ENCODE measurements at places on chromosomes 6 and 20.
A peak's percentile ranks its signal among the peaks of the same experiment; 100 is the strongest.

GRCh38 chr6:125415913-125416312 is 114.1 kb upstream of the HDDC2 start:
- DNase-seq = no peak

DNA sequence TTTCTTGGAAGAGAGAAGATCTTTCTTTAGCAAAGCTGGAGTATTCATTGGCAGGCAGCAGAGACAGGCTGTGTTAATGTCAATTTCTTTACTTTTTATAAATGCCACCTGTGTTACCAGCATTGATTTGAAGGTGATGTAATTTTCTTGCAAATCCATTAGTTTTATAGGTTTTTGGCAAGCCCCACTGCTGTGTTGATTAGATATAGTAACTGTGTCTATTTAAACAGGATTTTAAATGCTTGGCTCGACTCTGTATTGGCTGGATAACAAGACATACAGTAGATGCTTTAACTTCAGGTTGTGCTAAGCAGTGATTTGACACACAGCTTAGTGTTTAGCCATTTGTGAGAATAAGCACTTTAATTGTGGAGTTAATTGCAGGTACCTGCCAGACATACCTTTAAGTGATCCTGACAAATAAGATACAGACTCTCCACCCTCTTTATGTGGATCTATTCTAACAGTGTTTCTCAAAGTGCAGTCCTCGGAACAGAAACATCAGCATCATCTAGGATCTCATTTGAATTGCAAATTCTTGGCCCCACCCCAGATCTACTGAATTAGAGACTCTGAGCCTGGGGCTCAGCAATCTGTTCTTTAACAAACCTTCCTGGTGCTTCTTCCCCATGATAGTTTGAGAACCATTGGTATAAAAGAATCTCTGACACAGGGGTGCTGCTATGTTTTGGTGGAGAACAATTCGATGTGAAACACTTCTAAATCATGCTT is 397.5 kb downstream of the HDGFL1 start:
- DNase-seq = peak; percentile 40

GRCh38 chr6:102488729-102489128 is 1095.2 kb downstream of the GRIK2 start:
- no peak for DNase-seq

GRCh38 chr20:3070725-3071124 is 695 bp upstream of the OXT start:
- DNase-seq = no peak

- DNase-seq = no peak
Observed at GRCh38 chr6:129031051-129031599, 148.2 kb downstream of the LAMA2 start.

GRCh38 chr20:23584434-23585199 is 16.3 kb upstream of the CST9L start:
- no peak for DNase-seq

DNA sequence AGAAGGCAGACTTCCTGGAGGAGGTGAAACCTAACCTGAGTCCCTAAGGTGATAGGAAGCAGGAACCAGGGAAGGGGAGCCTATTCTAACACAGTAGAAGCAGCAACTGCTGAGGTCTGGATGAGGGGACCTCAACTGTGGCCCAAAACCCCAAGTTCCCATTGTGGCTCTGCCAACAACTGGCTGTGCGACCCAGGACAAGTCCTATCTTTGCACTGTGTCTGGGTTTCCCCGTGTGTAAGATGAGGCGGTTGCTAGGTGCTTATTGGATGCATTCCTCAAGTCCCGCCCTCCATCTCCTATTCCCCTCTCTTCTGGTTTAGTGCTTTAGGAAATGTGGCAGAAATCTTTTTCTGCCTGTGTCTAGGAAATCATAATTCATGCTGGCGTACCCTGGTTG is 52.2 kb upstream of the TTPAL start:
- no peak for DNase-seq

- peak; percentile 54 for DNase-seq
Observed at GRCh38 chr6:107847844-107848802, 24.0 kb upstream of the SCML4 start.

- DNase-seq = no peak
Observed at GRCh38 chr6:129940454-129941195, 77.8 kb upstream of the L3MBTL3 start.

DNA sequence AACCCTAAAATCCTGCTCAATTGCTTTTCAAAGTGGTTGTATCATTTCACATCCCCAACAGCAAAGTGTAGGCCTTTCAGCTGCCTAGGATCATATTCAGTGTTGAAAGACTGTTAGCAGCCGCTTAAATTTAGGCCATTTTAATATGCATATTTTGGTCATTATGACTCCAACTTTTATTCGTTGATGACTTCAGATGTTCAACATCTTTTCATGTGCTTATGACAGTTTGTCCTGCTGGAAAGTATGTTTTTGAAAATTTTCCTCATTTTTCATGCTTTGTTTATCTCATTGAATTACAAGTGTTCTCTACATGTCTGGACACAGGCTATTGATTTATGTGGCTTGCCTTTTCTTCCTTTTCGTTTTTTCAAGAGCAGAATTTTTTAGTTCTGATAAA is 244.0 kb downstream of the THBS2 start:
- DNase-seq = no peak

DNA sequence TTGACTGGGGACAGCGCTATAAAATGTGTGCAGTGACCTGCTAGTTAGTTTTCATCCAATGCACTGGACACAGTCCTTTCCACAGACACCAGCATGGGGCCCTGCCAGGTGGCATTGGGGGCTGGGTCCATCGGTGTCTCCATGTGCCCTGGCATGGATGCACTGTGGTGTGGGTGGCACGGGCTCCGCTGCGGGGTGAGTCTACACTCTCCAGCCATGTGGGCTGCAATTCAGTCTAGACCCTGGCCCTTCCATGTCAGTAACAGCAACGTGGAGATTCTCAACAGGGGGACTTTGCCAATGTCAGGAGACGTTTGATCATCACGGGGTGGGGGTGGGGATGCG is 100.0 kb downstream of the RAMACL start:
- DNase-seq = no peak

DNA sequence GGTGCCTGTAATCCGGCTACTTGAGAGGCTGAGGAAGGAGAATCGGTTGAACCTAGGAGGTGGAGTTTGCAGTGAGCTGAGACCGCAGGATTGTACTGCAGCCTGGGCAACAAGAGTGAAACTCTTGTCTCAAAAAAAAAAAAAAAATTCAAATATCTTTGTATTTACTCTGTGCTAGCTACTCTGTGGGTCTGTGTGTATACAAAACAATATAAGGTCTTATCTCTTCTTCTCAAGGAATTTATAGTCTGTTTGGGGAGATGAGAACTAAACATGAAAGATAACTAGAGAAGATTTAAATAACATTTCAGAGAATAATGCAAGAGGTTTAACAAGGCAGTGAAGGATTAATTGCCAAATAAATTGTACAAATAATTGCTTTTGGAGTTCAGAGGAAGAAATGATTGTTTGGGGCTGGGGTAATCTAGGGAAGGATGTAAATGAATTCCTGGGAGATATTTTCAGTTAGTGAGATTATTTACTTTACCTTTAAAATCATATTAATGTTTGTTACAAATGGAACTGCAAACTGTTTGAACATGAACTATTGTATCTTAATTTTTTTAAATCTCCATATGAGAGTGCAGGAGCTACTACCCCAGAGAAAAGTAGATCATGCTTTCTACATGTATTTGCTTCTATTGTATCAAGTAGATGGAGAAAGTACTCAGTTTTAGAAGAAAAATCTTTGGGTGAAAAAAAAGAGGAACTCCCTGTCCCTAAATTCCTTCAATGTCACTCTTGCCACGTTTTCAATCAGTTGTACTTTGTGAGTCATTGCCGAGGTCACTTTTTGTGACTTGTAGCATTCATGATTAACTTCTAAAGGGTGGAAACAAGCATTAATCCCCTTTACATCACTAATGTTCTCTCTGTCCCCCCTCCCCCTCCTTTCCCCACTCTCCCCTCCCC is 39.0 kb downstream of the NCOA3 start:
- no peak for DNase-seq

- no peak for DNase-seq
Observed at GRCh38 chr6:73898599-73898998, 202.6 kb downstream of the CD109 start.

- no peak for DNase-seq
Observed at GRCh38 chr6:4128748-4129147, 6.6 kb downstream of the ECI2 start.

DNA sequence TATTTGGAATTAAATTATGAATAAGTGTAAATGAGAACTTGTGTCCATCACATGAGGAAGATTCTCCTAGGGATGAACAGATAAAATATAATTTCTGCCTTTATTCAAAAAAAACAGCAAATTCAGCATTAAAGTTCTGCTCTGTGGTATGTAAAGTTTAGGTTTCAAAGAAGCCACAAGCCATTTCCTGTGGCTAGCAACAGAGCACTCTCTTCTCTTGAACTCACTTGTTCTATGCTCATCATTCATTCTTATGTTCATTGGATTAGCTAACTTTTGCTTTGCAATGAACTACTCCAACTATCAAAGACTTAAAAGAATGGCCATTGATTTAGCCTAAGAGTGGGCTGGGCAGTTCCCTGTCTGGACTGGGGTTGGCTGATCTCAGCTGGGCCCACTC is 20.8 kb upstream of the SNRPB2 start:
- no peak for DNase-seq

GRCh38 chr6:33907227-33907626 is 103.4 kb upstream of the MLN start:
- DNase-seq = no peak

- no peak for DNase-seq
Observed at GRCh38 chr6:5981126-5982026, 25.3 kb downstream of the NRN1 start.

GRCh38 chr6:159929819-159930218 is 39.0 kb downstream of the MAS1 start:
- DNase-seq = peak; percentile 72

- no peak for DNase-seq
Observed at GRCh38 chr6:18126121-18126520, 3.6 kb upstream of the NHLRC1 start.

DNA sequence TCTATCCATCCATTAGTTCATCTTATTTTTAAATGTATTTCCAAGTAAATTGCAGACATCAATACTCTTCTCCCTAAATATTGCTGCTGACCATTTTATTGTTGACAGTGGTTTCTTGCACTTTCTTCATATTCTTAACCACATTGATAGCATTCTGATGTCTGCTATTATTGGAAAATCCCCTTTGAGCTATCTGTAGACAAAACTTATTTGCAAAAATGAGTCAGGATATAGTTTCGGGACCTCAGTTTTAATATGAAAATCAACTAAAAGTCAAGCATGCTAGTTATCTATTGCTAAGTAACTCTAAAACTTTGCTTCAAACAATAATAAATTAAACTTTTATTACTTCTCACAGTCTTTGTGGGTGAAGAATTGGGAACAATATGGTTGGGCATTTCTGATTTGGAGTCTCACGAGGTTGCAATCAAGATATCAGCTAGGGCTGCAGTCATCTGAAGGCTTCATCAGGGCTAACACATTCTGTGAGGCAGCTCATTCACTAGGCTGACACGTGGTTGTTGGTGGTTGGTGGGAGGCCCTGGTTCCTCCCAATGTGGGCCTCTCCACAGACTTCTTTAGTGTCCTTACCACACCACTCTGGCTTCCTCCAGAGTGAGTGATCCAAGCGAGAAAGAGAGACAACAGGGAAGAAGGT is 32.7 kb downstream of the CD109 start:
- DNase-seq = no peak

DNA sequence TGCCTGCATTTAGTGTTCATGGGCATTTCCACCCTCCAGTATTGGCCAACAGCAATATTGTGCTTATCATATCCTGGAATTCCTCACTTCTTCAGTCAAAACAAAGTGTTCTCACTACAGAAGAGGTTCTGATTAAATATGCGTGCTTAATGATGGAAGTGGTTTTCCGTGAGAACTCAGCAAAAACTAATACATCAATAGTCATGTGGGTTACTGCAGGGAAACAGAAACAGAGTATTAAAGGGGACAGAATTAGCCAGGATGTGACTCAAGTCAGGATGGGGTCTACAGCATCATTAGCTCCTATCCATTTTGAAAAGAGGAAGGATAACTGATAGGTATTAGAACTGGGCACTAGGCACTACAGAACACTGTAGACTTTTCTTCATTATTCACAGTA is 384.6 kb downstream of the CDKAL1 start:
- DNase-seq = no peak

DNA sequence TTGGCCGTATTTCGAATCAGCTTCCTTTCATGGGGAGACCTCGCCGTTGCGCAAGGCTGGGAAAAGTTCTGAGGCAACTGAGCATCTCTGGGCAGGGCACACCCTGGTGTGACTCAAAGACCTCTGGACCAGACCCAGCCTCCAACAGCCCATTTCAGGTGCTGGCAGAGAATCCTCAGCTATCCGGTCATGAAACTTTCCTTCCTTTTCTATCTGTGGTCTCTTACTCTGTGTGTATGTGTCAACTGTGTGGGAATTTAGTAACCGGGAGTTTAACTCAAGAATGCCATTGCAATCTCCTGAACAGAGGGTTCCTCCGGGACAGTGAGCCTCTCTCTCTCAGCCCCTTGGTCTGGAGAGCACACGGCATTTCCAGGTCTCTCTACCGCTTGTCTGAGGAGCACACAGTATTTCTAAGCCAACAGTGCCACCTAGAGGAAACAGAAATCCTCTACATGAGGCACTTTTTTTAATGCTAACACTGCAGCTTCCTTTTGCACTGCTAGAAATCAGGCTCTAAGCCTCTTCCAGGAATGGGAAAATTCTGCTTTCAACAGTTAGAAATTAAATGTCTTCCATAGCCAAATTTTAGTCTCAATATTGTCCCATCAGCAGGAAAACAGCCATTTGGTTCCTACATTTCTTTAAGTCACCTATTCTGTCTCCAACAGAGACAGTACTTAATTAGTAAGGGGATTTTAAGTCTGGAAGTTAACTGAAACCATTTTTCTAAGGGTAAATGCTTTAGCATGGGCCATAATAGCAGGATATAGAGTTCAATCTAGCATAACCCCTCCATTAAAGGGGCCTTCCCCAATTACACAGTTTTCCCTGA is 32.7 kb downstream of the PLN start:
- DNase-seq = peak; percentile 3

- DNase-seq = no peak
Observed at GRCh38 chr20:17835934-17836300, 132.7 kb downstream of the SNX5 start.

DNA sequence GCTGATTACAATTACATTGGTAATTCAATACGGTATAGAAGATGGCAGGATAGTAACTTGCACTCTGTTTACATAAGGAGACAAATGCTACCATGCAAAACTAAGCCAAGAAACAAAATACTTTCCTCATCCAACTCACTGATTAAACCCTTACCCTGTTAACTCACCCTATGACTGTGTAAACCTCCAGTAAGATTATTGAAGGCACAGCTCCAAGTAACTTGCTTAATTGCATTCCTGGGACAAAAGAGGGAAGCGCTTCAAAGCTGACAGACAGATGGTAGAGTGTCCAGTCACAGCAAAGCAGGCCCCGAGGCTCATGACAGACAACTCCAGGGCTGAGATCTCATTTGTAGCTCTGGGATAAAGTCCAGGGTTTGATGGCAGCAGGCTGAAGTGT is 6.9 kb upstream of the KIF16B start:
- DNase-seq = peak; percentile 29

All from NCI-H1092 treated with DMSO at 0.1 percent for 48 hours (cell line).